ENCODE measurements at places on chromosomes 5 and 9. TPM values are rescaled to one million over a fixed set of nuclear protein-coding genes. Genes with fewer than 3 reads are reported as not detected.

REEP2 gene
- total RNA-seq: 9.9 TPM

PWWP2A gene
- 19.6 TPM for total RNA-seq

KIF4B gene
- total RNA-seq: not detected

SLC36A3 gene
- not detected for total RNA-seq

ANKRD18B gene
- 3.1 TPM for total RNA-seq

ACSL6 gene
- total RNA-seq: not detected

LRRC19 gene
- total RNA-seq: not detected

PCDHA3 gene
- total RNA-seq: 0.06 TPM

PCDHGC4 gene
- 0.07 TPM for total RNA-seq

C9orf153 gene
- total RNA-seq: not detected

CCDC183 gene
- 0.06 TPM for total RNA-seq

DNA sequence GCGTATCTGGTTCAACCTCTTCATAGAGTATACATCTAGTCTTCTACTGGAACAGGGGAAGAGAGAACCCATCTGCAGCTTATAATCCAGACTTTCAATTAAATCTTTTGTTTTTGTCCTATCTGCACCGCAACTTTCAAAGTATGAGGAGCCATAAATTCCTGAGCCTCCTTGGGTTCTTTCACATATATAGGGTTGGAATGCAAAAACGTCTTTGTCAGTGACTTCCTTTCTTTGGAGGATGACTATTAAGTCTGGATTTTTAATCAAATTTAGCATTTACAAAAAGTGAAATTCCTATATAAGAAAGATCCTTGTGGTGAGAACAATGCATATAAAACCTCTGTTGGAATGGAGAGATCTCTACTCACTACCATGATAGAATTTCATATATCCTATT, 370.8 kb downstream of the TMEM38B start:
- DNase-seq: no peak

DNA sequence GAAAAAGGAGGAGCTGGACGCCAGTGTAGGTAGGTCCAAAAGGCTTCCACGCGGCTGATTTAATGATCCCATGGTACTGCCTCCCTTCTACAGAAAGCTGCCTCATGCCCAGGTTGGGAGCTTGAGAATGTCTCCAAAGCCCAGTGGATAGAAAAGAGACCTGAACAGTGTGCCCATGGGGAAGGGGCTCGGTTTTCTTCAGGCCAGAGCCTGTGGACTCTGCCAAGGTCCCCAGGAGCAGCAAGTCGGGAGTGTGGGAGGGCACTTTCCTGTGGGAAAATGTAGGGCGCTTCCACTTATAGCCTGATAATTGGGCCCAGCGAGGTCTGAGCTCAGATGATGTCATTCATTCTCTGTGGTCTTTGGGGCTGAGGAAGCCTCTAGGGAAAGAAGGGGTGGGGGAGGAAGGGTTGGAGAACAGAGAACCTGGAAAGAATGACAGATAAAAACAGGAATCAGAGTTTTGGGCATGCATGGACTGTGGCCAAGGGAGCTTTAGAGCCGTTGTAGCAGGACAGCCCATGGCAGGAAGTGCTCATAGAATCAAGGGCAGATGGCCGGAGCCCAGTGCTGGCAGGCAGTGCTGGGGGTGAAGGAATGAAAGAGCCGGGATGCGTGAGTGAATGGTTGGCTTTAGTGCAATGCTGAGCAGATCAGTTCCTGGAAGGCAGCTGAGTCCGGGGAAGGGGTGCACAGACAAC, 42.5 kb upstream of the SH3PXD2B start:
- no peak for DNase-seq

- no peak for DNase-seq
These were observed 468.1 kb upstream of the DMAC1 start for GRCh38 chr9:8267636-8268035.

DNA sequence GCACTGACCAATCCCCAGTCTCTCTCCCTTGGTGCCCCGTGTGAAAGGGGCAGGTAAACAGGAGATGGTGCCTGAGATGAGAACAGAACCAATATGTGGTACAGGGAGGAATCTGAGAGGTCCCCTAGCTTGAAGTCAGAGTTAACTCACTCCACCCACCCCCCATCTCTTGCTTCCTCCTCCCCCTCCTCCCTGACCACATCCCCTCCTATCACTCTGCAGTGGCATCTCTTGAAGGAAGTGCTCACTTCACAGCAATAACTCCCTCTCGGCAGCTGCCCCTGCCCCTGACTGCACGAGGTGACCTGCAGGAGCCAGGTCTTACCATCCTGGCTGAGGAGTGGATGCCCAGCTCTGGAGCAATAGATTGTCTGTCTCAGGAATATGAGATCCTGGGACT, 224.0 kb downstream of the GAS1 start:
- no peak for DNase-seq

- no peak for DNase-seq
These were observed 76.0 kb downstream of the SEMA6A start for GRCh38 chr5:116498503-116499048.

- no peak for DNase-seq
These were observed 197.5 kb downstream of the KIAA0825 start for GRCh38 chr5:94420885-94421284.

GRCh38 chr5:33829430-33829829, 62.4 kb downstream of the ADAMTS12 start:
- DNase-seq: no peak

DNA sequence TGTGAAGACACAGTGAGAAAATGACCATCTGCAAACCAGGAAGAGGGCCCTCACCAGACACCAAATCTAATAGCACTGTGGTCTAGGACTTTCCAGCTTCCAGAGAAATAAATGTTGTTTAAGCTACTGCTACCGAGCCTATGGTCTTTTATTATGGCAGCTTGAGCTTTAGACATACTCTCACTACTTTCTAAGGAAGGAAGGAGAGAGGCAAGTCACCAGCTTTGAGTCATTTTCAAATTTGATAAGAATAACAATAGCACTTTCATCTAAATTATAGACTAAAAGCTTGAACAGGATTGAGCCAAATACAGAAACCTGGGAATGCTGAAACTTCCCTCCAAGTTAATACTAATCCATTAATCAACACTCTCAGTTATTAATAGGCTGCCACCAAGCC, 64.4 kb downstream of the PLPPR1 start:
- no peak for DNase-seq

- DNase-seq: no peak
These were observed 175.2 kb upstream of the HAPLN1 start for GRCh38 chr5:83895860-83896259.

GRCh38 chr5:164672205-164672604, 1166.8 kb downstream of the MAT2B start:
- no peak for DNase-seq

- no peak for DNase-seq
These were observed 314.1 kb upstream of the PANK3 start for GRCh38 chr5:168893283-168893682.

DNA sequence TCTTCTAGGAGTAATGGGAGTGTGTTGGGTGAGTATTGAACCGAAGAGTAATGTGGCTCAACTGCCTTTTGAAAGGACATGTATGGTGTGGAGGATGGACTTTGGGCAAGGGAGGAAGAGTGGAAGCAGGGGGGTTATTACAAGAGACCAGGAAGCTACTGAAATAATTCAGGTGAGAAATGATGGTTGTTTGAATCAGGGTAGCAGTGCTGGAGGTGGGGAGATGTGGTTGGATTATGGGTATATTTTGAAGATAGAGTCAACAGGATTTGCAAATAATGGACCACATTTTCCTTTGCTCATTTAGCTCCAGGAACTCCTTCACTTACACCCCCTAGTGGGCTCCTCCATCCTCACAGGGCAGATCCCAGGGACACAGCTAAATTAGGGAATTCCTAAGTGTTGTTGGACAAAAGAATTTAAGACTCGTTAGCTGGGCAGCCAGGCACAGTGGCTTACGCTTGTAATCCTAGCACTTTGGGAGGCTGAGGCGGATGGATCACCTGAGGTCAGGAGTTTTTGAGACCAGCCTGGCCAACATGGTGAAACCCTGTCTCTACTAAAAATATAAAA, 1.2 kb upstream of the SLC4A9 start:
- no peak for DNase-seq

- DNase-seq: no peak
These were observed 40.4 kb upstream of the FGF1 start for GRCh38 chr5:142726188-142726731.

- no peak for DNase-seq
These were observed 150.6 kb downstream of the DROSHA start for GRCh38 chr5:31381299-31381698.

DNA sequence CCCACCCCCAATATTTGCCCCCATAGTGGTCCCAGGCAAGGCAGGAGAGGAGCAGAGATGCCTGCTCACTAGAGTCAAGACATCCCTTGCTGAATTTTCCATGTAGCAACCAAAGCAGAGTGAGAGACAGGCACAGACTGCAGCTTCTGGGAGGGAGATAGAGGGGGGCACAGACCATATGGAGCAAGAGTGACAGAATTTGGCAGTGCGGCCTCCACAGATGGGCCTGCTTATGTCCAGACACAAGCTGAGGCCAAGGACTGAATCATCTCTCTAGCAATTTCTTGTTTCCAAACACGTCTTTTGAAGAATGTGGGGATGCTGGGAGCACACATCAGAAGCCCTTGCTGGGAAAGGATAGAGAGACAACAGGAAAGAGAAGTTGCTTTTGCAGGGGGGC, 53.0 kb upstream of the ALDH1B1 start:
- no peak for DNase-seq

DNA sequence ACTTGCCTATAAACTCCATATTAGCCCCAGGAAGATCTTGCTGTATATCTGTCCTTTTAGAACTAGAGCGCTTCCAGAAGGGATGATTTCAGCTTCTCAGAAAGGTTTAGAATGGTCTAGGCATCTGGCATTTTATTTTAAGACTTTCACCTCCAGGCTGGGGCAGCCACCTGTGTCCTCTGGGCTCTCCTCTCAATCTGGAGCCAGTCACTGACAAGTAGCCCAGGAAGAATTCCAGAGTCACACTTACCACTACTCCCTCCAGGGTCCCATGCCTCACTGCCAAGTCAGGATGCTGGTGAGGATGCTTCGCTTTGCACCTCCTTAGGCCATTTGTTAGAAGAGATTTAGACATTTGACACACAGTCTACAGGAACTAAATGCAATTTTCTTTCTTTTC, 20.8 kb downstream of the B4GALT1 start:
- DNase-seq: no peak

GRCh38 chr9:71571186-71571585, 197.1 kb downstream of the CEMIP2 start:
- no peak for DNase-seq

DNA sequence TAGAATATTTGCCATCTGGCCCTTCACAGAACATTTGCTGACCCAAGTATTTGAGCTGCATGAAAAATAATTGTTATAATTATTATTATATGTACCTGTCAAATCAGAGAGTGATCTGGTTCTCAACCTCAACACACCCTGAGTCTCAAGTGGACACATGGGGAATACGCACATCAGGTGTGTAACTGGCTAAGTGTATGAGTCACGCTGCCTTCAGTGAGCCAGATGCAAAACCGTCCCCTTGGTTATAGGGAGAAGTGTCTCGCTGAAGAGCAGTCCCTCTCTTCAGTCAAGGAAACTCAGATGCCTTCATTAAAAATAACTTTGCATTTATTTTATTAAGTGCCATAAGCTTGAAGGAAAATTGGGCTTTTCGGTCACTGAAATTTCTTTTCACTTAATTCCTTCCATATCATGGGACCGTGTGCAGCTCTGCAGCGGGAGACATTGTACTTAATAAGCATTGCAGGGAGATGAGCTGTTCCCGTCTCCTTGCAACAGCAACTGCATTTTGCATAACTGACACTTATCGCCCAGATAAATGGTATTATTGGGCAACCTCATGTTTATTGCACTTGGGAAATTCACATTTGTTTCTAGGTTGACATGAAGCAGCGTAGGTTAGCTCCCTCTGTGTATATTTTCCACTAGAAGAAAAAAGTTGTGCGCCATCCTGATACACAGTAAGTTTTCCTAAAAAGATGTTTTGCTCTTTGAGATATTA, 512.3 kb upstream of the DAP start:
- no peak for DNase-seq

GRCh38 chr5:179311091-179311470, 34.2 kb downstream of the ADAMTS2 start:
- DNase-seq: no peak

DNA sequence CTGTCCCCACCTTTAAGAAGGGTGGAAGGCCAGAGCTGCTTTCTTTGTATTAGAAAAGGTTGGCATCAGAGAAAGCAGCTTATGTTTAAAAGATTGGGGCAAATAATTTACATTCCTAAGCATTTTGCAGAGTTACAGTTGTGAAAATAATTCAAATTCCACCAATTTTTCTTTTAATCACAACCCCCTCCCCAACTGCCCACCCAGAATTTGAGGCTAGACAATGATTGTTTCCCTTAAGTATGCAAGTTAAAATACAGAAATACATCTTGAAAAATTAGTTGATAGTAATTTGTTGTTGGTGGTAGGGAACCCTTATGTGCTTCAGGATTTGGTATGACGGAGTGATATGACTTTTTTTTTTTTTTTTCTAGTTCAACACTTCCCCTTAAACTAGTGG, 133.0 kb downstream of the ZSWIM6 start:
- DNase-seq: no peak

DNA sequence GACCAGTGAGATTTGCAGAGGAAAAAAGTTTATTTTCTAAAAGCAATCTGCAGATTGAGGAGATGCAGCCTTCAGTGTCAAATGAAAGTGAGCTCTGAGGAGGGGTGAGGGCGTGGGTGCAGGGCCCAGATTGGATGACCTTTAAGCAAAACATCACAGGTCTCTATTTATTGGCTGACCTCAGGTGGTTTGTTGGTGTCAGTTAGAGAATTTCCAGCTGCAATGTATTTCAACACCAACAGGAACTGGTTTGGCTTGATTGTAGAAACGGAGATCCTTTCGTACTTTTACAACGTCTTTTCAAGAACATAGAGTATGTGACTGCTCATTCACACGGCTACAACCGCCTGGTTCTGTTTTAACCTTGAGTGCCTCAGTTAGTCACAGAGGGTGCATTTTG, 1069.1 kb downstream of the EFNA5 start:
- no peak for DNase-seq

DNA sequence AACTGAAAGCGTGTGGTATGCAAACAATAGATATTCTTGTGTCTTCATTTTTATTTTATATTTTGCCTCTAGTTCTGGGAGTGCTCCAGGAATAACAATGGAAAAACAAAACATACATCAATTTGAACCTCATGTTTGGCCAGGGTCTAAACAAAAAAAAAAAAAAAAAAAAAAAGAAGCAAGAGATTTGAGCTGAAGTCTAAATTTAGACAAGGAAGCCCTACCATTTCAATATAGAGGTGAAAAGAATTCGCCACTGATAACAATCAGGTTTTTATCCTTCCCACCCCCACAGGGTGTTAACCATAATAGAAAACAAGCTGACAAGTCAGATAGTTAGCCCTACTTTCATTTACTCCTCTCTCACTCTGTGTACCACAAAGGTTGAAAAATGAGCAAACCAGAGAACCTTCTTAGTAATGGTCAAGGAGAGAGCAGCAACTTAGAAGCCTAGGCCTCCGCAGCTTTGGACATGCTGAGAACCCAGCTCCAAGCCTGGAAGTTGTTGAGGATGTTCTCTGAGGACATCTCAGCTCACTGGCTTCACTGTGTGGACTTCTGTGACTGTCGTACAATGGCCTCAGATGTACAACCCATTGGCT, 118.2 kb upstream of the HMHB1 start:
- DNase-seq: no peak

Measured in epithelial cell of proximal tubule (primary cell).